Left colon (tissue), 2 donors: ENCODE measurements at places on chromosomes 4 and X. TPM values are rescaled to one million over a fixed set of nuclear protein-coding genes. Genes with fewer than 3 reads are reported as not detected.

The SLC25A53 gene
- total RNA-seq = 7.7 TPM

The DRD5 gene
- total RNA-seq = not detected

The FAM9B gene
- not detected for total RNA-seq

DNA sequence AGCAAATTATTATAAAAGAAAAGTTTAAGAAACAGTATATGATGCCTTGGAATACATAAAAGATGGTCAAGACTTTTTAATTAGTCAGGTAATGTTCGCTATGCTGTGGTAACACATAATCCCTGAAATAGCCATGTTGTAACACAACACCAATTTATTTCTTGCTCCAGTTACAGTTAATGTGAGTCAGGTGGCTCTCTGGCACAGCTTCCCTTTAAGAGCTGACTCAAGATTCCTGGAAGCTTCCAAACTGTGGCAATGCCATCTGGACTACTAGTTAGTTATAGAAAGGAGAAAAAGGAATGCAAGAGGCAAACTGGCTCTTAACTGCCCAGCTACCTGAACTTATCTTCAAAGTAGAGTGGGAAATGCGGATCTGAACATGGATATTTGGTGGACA, 210.5 kb downstream of the CHM start:
- no peak for DNase-seq

- no peak for DNase-seq
These were observed 3.2 kb downstream of the ALB start for GRCh38 chr4:73407227-73407673.

DNA sequence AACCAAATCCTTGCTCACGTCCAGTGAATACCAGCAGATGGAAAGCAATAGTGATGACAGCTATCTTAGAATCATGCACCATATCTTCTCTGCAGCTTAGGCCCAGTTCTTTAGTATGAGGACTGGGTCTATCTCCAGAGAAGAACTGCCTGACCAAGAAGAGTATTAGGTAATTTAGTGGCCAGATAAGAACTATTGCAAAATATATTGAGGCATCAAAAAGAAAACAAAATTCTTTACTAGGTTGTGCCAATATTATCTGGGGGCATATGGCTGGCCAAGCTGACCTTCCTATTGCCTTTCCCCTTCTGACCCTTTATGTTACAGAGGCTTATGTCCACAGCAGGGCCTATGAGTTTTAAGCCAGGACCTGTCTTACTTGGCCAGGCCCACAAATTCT, 91.2 kb downstream of the RLIM start:
- no peak for DNase-seq

GRCh38 chr4:181970366-181970765, 272.8 kb upstream of the TENM3 start:
- no peak for DNase-seq

DNA sequence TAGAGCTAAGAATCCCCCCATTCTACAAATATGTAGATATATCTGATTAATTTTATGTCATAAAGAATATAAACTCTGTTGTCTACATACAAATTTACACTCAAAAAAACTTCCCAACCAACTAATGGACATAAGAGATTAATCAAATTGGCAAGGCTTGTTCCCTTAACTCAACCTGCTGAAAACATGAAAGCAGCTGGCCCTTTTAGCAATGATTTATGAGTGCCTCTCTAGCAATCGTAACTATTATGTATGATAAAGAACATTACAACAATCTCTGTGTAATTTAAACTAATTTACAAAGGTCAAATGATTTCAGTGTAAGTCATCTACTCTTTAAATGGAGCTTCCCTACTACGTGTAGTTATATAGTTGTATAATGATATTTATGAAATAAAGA, 83.1 kb upstream of the FTHL17 start:
- DNase-seq = no peak

DNA sequence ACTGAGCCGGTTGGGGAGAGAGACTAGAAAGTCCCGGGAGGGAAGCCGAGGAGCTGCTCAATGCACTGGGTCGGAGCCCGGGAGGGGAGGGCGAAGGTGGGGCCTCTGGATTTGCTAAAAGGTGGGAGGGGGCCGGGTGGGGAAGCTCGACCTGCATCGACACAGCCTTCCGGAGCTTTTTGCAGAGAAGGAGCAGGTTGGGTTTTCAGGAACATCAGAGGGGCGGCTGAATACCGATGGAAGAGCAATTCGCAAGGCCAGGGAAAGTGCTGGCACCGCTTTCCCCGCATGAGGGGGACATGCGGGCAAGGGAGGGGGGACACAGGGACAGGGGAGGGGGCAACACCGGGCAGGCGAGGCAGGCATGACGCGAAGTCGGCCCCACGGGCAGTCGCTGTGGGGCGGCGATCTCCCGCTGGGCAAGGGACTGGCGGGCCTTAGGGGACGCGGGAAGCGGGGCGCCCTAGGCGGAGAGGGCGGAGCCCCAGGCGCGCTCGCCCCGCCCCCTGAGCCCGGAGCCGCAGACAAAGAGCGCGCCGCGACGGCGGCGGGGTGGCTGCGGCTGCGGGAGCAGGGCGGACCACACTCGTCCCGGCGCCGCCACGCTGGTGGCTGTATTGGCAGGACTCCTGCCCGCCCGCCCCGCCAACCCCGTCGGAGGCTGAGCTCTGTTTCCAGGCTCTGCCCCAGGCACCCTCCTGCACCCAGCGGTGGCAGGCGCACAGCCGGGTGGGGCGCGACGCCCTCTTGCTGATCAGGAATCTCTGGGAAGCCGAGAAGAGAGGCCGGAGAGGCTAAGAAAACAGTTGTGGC, 11.6 kb downstream of the PDZD4 start:
- DNase-seq = peak; percentile 20

GRCh38 chrX:13077168-13077567, 32.7 kb upstream of the FAM9C start:
- DNase-seq = no peak

GRCh38 chr4:75675004-75675531, 1.9 kb upstream of the G3BP2 start:
- no peak for DNase-seq

DNA sequence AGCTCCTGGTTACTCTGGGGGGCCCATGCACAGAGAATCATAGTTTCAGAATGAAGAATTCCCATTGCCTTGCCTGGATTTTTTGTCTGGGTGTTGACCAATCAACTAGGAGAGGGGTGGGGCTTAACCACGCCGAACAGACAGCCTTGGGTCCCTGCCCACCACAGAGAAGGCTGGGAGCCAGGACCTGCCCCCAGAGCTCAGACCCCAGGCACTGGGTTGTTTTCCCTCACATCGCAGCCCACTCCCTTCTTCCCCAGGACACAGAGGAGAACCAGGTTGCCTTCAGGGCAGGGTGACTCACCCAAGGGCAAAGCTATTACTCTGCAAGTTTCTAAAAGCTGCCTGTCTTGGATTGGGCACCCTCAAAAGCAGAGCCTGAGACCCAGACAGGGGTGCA, 23.3 kb upstream of the CRMP1 start:
- DNase-seq = no peak
